WTC11 (cell line): ENCODE measurements at places on chromosomes 7 and 10.

DNA sequence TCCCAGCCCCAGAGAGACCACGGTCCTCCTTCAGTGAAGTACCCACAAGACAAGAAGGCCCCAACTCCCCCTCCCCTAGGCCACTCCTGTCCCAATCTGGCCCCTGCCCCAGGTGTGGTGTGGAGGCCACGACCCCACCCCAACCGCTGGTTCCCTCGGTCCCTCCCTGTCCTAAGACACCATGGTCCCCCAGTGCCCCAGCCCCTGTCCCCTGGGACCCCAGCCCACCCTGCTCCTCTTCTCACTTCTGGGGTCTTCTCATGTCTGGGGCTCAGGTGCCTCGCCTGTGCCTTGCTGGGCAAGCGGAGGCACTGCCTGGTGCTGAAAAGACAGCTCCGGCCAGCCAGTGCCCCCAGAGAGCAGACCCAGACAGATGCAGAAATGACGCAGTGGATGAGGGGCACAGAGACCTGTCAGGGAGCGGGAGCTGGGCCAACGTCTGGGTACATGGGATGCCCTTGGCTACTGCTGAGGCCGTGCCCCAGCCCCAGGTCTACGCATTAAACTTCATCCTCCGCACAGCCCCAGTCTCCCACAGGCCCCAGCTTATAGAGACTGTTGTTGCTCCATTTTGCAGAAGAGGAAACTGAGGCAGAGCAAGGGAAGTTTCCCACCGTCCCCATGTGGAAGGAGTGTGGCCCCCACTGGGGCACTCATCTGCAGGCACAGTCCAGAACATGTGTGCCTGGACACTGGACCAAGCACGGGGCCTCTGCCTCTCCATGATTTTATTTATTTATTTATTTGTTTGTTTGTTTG, 14.8 kb downstream of the GRIFIN start:
- DNase-seq, result no peak

GRCh38 chr10:60549686-60550085, 160.0 kb upstream of the ANK3 start:
- DNase-seq, result no peak

- no peak for DNase-seq
Measured at GRCh38 chr7:73435471-73436009, 2.0 kb downstream of the FZD9 start.

GRCh38 chr10:5938291-5938690, 39.1 kb downstream of the IL15RA start:
- DNase-seq, result no peak

- DNase-seq, result no peak
Measured at GRCh38 chr7:14095233-14095950, 105.9 kb upstream of the ETV1 start.

DNA sequence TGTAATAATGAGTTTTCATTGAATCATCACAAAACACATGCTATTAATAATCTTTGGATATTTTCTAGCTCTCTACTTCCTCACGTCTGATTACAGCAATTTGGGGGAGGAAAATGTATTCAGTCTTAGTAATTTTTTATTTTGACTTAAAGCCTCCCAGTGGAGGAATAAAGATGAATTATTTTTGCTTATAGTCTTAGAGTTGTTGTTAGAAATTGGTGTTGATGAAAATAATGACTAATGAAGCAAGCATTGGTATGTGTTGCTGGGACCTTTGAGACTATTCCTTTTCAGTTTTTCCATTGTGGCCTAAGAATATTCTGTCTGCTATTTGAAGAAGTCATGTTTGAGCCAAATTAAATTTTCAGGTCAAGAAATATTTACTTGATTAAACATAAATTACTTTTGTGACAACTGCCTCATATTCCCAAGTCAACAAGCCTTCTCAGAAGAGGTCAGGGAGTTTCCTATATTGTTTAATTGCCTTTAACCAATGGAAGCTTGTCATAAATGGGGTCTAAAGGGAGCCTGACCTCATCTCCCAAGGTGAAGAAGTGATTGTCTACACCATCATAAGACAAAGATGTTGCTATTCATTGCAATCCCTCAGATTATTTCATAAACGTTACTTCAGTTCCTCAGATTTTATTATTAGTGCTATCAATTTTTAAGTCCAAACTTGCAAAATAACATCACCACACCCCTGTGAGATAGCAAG, 90.0 kb downstream of the ST7 start:
- DNase-seq, result no peak

DNA sequence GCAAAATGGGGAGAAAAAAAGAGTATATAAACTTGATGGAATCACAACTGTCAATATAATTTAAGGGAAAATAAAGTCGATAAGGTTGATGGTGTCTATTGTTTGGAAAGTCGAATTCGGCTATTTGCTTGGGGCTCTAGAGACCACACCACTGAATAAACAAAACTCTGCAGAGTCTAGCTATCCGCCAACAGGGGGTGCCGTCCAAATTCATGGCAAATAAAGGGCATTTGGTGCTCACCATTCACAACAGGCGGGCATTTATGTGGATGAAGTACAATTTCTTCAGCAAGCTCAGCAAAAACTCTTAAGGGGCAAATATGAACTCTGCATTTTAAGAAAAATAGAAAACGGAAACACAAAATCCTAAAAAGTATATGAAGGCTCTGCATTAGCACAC, 23.3 kb downstream of the CD36 start:
- peak; percentile 23 for DNase-seq

- no peak for DNase-seq
Measured at GRCh38 chr7:140607441-140607989, 33.1 kb downstream of the DENND2A start.

- DNase-seq, result no peak
Measured at GRCh38 chr10:87925570-87925969, 62.1 kb downstream of the PTEN start.

DNA sequence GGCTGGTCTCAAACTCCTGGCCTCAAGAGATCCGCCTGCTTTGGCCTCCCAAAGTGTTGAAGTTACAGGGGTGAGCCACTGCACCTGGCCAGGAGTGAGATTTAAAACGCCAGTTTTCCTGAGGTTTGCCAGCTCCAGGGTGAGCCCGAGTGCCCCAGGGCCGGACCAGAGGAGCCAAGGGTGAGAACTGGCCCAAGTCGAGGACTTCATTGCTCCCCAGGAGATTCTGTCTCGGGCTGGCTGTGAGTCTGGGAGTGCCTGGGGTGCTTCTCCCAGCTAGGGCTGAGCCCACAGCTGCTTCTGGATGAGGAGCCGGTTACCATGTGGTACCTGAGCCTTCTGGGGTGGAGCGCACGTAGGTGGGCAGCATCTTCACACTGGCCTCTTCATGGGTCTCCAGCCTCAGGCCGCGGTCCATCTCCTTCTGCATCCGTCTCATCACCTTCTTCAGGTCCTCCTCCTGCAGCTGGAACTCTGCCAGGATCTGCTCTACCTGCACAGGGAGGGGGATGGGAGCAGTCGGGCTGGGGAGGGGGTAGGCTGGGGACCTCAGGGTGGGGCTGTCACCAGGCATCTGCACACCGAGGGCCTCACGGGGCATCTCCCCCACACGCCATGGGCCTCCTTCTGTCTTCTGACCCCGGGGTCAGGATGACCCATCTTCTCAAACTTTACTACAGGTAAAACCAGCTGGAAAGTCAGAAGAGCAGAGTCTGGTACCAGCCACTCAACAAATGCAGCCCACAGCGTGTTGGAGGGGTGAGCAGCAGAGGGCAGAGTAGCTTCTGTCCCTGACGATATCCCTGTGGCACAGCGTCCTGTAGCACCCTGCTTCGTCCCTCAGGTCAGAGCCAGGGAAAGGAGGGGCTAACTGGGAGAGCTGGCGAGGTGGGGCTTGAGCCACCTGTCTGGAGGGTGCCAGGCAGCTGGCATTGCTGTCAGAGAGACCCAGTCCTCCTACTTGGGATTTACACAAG, 12.1 kb upstream of the MYL7 start:
- DNase-seq, result peak; percentile 18

DNA sequence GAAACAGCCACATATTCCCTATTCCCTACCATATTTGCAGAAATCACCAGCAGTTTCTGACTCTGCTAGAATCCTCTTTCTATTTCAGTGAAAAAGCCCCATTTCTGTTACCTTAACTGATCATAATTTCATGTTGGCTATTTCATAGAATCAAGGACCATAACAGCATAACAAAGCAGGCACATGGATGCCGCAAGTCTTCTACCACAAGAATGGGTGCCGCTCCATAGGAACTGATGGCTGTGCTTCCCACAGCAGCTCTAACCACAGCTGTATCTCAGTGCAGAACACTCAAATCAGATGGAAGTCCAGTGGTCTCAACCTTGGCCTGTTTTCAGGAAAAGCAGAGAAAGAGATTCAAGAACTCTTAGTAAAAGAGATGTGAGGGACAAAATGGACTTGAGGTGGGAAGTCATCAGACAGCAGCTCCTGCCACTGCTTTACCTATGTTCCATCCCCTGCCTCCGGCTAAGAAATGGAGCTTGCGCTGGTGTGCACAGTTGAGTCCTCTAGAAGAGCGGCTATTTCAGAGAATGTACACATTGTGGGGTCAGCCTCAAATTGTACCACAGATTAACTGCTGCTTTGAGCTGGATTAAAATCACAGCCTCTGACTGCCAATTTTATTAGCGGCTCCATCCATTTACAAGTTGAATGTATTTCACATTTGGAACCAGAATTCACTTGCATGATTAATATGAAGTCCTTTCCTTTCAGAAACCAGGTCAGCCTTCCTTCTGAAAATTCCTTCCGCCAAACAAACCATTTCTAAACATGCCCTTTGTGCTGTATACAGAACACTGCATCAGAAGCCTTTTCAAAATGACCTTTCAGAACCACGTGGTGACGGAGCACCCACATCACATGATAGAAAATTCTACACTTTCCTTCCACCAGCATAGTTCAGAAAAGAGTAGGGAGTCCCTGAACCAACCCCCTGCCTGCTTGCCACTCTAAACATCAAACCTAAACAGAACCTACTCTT, 7.7 kb downstream of the PTPRN2 start:
- DNase-seq, result no peak

GRCh38 chr10:77168161-77168560, 469.4 kb downstream of the KCNMA1 start:
- DNase-seq, result no peak

DNA sequence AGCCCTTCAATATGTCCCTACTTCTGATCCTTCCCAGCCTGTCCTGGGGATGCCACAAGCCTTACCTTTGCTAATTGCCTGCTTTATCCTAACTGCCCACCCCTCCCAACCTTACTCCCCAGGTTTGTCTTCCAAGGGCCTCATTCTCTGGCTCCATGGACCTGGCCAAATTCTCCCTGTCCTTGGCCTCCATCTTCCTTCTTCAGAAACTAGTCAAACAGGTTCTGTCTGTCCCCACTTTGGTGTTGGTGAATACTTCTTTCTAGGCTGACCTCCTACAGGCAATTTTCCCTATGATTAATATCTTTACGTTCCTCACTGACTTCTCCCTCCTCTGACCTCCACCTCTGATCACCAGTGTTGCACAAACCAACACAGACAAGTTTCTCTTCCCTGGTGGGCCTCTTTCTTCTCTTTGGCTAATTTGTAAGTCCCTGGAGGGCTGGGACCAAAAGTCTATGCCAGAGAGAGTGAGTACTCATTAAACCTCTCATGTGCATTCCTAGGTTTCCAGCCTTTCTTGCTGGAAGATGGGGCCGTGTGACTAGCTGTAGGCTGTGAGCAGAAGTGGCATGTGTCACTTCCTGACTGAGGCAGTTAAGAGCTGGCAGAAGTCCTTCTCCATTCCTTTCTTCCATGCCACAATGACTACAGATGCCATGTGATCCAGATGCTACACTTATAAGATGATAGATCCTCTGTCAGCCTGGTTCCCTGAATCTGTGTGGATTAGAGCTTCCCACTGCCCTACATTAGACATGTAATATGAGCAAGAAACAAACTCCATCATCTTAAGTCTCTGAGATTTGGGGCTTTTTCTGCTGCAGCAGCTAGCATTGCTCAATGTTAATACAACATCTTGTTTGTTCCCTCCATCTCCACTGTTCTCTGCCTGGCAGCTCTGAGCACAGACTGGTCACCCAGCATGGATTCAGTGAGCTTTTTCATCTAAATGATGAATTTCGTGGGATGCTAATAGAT, 382.7 kb downstream of the RPS24 start:
- no peak for DNase-seq

DNA sequence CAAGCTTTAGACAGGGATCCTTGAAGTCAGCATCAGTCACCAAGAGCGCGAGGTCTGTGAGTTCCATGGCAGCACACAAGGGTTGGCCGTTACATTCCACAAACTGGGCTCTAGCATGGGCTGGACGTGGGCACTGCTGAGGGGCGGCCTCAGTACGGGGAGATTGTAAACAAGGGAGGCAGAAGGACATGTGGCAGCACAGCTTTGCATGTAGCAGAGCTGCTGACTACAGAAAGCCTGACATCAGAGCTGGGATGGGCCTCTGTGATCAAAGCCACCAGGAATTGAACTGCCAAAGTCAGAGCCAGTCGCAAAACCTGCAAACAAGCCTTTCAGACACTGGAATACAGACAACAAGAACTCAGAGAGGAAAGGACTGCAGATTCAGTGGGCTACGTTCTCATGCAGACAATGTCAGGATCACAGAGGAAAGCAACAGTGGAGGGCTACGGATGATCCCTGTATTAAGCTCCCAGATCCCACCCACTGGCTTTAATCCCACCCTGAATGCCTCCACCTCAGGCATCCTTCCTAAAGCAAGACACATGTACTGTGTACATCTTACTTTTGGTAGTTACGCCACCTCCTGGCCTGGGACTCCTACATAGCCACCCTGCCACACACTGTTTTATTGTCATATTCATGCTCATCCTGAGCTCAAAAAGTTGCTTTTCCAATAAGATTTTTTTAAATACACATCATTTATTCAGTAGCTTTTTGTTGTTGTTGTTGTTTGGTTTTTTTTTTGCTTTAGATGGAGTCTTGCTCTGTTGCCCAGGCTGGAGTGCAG, 291.1 kb upstream of the IMMP2L start:
- DNase-seq, result no peak

DNA sequence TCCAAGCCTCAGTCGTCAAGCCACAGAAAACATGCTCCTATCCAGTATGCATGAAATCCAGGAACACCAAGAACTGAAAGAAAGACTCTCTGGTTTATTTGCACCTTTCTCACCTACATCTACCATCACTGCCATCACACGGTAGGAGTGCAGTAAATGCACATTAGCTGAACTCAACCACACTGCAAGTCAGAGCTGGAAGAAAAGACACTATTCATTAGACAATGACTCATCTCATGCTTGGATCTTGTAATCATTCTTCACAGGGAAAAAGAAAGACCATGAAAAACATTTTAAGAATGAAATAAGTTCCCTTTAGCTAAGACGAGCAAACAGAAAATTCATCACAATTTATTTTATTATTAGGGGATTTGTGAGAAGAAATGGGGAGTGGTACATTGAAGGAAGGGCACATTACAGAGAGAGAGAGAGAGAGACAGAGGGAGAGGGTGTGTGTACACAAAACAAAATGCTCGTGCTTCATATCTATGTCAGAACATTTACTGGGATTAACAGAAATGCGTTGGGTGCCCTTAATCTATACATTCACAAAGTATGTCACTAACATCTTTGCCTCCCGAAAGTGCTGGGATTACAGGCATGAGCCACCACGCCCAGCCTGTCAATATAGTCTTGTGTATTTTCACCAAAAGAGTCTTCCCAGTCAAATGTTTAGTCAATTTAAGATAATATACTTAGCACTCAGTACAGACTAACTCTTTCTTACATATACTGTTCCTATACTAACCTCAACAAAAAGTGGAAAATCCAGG, 324.9 kb downstream of the PARD3 start:
- DNase-seq, result no peak
